ENCODE measurements at places on chromosomes 16 and 17. TPM values are rescaled to one million over a fixed set of nuclear protein-coding genes. Genes with fewer than 3 reads are reported as not detected.

Gene MYH1
- not detected for total RNA-seq

Gene JUP
- 31.7 TPM for total RNA-seq

DNA sequence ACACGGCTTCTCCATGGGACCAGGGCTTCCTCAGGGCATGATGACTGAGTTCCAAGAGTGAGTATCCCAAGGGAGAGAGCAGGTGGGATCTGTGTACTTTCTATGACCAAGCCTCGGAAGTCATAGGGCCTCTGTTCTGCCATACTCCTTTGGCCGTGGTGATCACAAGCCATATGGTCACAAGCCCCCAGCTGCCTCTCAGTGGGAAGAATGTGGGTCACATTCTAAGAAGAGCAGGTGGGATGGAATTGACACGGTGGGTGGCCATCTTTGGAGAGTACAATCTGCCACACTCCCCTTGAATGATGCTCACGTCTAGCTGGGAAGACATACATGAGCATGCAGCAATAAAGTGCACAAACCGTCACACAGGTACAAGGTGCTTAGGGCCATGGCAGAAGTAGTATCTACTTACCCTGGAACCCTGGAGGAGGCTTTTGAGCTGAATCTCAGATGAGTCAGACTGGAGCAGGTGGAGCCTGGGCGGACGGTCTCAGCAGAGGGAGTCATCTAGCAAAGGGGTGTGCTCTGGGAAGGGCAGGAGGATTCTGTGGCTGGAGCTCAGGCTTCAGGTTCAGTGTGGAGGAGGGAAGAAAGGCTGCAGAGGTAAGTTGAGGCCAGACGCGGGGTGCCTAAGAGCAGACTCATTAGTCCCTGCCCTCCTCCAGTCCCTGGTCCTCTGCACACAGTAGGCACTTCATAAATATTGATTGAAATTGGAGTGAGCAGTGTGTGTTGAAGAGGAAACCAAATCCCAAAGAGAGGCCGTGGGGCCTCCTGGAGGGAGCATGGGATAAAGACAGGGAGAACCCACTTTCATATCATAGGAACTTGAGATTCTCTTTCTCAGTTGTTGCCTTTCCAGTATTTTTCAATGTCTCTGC lies 26.6 kb downstream of the GOSR2 start:
- no peak for DNase-seq

GRCh38 chr17:437545-437944 lies 84.9 kb upstream of the RPH3AL start:
- DNase-seq = no peak
